ENCODE measurements at places on chromosomes 2 and 18.

DNA sequence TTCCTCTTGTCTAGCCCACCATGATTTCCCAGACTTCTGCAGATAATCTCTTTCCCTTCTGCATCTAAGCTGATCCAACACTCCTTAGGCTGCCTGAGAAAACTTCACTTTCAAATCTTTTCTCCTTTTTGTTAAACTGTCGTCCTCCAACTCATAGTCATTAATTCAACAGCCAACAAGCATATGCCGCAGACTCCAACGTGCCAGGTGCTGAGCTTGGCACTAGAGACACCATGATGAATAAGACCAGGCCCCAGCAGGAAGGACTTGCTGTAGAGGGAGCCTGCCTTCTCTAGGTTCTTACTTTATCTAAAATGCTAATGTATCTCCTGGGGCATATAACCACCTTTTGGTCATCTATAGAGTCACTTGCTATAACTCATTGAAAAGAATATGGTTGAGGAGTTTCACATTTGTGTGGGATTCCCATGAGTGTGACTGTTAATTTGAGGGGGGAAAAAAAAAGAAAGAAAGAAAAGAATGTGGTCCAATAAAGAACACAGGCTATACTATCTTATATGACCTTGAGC lies 51.0 kb downstream of the ANKRD44 start:
- no peak for DNase-seq

DNA sequence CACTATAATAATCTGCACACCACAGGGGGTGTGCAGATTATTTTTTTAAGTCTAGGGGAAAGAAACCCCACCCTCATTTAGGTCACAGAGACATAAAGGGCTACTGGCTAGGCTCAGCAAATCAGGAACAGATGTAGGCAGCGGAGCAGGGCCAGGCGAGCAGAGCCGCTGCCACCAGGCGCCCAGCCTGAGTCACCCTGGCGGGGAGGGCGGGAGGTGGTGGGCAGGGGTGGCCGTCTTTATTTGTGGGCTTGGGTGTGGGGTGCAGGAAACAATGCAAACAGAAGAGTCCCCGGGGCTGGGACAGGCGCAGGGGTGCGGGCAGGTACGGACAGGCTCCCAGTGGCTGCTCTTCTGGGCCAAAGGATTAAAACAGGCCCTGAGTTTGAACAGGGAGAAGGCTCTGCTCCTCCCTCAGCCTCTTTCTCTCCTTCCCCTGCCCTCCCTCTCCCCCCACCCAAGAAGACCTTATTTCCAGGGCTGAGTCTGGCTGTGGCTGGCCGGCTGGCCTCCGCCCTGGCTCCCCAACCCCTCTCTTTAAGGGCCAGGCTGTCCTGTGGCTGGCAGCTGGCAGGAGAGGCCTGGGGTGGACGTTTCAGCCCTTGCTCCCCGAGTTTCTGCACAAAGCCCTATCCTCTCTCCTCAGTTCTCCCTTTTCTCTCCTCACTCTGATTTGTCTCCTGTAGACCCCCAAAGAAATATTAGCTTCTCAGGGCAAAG lies 142.9 kb upstream of the SMAD2 start:
- DNase-seq, result no peak

DNA sequence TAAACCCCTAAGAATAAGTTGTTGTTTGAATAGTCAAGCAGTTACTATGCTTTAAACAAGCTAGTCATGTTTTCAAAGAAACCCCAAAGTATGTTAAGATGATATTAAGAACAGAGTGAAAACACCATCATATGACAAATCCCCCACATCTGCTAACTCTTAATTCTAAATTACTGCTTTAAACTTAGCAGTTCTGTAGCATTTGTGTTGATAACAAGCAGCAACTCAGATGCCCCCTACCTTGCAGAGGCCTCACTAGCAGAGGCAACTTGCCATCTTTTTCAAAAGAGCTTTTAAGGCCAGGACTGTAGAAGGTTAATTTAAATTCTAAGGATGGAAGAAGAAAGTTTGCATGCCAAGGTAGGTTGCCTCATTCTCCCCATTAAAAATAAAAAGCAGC lies 376.2 kb downstream of the SETBP1 start:
- no peak for DNase-seq

DNA sequence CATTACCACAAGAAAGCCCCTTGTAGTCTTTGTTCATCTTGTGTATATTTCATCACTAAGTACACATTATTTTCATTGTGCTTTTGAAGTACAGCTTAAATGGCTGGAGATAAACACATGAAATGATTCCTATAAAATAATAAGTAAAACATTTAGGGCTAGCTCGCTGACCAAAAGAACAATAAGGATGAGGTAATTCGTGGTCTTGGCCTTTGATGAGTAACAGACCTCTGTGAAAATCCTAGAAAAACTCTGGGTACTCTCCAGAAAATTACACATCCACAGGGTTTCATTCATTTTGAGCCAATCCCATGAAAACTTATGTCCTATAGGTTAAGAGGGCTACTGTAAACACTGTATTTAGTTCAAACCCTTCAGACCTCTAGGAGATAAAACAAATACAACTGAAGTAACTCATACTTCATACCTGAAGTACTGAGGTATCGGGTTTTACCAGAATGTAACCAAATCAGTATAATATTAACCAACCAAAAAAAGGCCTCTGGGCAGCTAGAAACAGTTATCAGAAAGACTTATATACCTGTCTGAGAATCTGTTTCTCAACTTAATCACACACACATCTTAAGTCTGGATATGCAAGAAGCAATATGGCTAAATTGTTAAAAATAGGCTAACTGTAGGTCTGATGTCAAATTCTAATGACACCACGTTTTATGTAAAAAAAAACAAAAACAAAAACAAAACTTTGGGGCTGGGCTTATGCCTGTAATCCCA lies 31.0 kb downstream of the CFAP36 start:
- no peak for DNase-seq

GRCh38 chr2:100546469-100546868 lies 16.3 kb upstream of the PDCL3 start:
- DNase-seq, result no peak

- no peak for DNase-seq
These were observed 84.5 kb upstream of the DTNB start for GRCh38 chr2:25757906-25758305.

DNA sequence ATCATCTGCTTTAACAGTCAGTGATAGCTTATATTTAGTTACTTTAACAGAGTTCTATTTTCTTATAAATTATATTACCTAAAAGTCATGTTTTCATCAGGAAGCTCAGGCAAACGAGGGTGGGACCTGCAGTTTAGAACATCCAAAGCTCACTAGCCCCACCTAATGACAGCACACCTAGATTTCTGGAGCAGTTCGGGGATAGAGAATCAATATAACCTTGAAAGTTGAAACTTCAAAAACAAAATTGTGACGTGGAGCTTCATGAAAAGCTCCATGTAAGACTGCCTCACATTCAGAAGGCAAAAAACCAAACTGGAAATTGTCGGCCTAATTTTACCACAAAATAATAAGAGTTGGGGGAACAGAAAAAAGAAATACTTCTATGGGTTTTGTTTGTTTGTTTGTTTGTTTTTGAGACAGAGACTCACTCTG lies 185.9 kb upstream of the CCDC150 start:
- peak; percentile 20 for DNase-seq

DNA sequence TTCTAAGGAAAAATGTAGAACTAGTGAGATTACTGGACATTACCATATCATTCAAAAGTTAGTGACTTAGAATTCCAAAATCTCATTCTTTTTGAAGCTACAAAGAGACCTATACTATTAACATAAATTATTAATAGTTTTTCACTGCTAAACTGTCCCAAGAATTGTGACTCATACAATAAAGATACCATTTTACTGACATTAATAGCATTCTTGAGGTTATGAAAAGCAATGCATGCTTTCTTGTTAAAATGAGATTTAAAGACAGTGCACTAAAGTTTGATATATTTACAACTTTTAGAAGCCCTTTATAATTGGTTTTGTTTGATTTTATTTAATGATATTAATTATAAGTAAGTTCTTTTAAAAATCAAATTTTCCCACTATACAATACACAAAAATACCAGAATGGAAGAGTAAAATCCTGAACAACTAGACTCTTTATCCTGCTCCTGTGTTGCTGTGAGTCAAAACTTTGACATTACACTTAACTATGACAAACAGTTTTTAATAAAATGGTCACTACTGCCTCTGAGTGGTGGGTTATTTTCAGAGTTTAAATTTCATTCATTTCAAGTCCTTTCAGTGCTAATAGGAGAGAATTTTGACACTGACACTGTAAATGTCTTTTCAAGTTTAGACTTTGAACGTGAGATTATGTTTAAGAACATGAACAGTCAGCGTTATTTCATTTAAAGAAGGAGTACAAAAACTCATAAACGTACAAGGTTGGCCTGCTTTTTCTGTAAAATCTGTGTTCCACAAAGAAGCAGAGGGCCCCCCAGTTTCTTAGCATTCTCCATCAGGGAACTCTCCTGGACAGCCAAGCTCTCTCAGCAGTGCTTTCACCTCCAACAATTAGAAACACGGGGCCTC lies 54.5 kb downstream of the FAM124B start:
- DNase-seq, result no peak

- no peak for DNase-seq
These were observed 27.7 kb downstream of the LOXHD1 start for GRCh38 chr18:46629361-46629760.

- no peak for DNase-seq
These were observed 12.0 kb downstream of the EPC2 start for GRCh38 chr2:148656516-148656915.

DNA sequence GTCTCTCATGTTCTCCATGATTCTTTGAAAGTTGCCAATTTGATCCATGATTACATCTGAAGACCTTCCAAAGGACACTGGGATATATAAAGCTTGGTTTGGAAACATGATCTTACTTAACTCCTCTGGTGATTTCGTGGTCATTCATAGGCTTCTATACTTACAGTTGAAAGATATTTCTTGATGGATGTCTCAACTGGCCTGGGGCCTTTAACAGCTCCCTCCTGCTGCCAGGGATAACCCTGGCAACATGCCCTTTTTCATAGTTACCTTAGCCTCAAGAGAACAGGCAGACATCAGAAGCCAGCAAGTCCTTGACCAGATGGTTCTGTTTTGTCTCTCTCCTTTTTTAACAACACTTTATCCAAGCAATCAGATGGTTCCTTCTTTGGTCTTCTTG lies 23.5 kb upstream of the MFF start:
- no peak for DNase-seq

DNA sequence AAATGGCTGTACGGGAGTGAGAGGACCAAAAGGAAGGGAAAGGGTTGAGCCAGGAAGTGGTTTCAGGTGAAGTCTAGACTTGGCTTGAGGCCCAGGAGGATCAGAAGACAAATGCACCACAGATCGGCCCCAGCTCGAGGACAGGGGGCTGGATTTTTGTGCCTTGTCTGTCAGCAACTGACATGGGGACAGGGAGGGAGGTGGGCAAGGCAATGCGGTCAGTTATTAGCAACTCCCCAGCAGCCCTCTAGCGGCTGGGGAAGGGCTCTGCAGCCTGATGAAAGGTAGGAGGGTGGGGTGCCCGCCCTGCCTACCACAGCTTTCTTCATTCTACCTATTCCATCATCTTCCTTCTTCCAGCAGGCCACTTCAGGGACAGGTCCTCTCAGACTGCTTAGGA lies 50.0 kb downstream of the CPO start:
- DNase-seq, result no peak

DNA sequence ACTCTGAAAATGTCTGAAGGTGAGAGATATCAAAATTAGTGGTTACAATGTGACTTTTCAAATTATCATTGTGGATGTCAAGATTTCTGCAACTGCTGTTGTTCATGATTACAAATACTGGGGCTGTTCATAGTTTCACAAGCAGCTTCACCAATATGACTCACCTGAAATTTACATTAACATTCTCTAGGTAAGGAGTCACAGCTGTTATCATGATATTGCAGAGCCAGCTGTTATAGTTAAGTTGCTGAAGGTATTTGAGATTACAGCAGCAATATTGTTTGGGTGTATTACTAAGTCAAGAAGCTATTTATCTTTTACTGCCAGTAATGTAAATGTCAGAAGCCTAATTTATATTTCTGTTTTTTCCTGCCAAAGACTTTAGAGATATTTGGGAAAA lies 140.0 kb downstream of the MC4R start:
- no peak for DNase-seq

GRCh38 chr18:45039376-45039775 lies 358.7 kb downstream of the SETBP1 start:
- no peak for DNase-seq

Measured in central memory CD4-positive, alpha-beta T cell (primary cell).